Activated CD4-positive, alpha-beta T cell treated with anti-CD3 and anti-CD28 coated beads, Interleukin-2, amount 10 ng/mL, durations not matched to agents 7 days and 5 days (primary cell): ENCODE measurements at places on chromosomes 1 and 21.

GRCh38 chr1:178218550-178218949 is 124.6 kb downstream of the RASAL2 start:
- no peak for DNase-seq

- DNase-seq = no peak
Measured at GRCh38 chr1:168470901-168471431, 72.8 kb downstream of the XCL2 start.

DNA sequence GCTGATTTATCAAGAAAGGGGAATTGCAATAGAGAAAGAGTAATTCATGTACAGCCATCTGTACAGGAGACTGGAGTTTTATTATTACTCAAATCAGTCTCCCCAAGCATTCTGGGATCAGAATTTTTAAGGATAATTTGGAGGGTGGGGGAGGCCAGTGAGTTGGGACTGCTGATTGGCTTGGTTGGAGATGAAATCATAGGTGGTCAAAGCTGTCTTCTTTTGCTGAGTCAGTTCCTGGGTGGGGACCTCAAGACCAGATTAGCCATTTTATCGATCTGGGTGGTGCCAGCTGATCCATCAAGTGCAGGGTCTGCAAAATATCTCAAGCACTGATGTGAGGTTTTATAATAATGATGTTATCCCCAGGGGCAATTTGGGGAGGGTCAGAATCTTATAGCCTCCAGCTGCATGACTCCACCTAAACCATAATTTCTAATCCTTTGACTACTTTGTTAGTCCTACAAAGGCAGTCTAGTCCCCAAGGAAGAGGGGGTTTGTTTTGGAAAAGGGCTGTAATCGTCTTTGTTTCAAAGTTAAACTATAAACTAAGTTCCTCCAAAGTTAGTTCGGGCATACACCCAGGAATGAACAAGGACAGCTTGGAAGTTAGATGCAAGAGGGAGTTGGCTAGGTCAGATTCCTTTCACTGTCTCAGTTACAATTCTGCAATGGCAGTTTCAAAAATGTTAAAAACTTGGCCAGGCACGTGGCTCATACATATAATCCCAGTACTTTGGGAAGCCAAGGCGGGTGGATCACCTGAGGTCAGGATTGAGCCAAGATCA is 16.9 kb upstream of the RAB3B start:
- DNase-seq = no peak

GRCh38 chr1:21220815-21221214 is 44.1 kb upstream of the EIF4G3 start:
- DNase-seq = no peak

GRCh38 chr1:203089651-203090045 is 3.8 kb upstream of the MYOG start:
- DNase-seq = peak; percentile 3

DNA sequence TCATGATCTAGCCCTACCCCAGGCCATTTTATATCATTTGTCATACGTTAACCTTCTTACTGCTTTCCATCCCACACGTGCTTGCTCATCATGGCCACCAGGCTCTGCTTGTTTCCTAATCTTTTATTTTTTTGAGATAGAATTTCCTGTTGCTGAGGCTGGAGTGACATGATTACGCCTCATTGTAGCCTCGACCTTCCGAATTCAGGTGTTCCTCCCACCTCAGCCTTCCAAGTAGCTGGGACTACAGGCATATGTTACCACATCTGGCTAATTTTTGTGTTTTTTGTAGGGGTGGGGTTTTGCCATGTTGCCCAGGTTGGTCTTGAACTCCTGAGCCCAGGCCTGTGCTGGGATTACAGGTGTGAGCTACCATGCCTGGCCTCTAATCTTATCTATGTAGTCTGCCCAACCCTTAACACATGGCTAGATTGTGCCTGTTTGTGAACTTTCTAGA is 3.3 kb downstream of the UAP1 start:
- DNase-seq = no peak

DNA sequence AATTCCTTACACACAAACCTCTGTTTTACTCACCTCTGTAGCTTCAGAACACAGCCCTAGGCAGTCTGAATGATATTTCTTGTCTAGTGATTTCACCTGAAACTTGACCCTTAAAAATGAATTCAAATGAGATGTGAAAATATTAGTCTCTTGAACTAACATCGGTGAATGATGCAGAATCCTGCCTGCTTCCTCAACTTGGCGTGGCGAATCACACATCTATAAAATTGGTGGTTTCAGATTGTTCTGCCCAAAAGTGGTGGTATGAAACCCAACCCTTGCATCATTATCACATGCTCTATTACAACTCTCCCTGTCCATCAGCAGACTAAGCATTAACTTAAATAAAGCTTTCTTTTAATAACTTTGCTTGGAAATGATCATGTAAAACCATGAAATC is 26.9 kb upstream of the C1orf21 start:
- DNase-seq = no peak

DNA sequence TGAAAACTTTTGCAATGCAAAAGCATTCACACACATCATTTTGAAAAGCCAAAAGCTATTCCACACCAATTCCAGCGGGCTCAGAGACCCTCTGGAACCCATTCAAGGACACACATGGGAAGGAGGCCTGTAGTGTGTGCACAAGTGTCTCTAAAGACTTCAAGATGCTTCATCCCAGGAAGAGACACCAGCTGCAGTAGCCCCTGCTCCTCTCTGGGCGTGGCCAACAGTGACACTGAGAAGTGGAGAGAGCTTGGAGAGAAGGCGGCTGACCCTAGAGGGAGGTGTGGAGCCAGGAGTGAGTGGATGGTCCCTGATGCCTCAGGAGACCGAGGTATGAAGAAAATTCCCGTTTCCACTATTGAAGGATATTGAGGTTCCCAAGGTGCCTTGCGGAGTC is 14.9 kb upstream of the TNNI1 start:
- no peak for DNase-seq

GRCh38 chr1:234507626-234508387 is 28.8 kb upstream of the TARBP1 start:
- no peak for DNase-seq

DNA sequence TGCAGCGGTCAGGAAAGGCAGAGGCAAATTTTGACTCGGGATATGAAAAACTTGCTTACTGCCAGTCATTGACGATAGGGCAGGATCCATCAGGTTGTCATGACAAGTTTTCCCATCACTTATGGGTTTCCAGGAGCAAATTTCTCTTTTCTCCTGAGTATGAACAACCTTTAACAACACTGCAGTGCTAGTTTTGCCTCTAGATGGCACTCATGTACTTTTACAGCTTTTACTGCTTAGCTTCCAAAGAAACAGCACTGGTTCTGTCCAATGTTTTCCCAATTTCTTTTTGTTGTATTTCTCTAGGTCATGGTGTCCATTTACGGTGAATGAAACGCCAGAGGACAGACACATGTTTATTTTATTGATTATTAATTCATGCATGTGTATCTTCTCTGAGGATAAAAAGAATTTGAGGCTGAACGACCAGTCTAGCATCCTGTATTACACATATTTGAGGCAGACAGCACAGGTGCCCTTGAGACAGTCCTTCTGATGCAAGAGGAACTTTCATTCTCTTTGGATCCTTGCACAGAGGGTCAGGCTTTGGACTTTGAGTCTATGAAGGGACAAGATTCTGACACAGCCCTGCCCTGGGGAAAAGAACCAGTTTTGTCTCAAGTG is 112.3 kb upstream of the TRABD2B start:
- DNase-seq = peak; percentile 30

DNA sequence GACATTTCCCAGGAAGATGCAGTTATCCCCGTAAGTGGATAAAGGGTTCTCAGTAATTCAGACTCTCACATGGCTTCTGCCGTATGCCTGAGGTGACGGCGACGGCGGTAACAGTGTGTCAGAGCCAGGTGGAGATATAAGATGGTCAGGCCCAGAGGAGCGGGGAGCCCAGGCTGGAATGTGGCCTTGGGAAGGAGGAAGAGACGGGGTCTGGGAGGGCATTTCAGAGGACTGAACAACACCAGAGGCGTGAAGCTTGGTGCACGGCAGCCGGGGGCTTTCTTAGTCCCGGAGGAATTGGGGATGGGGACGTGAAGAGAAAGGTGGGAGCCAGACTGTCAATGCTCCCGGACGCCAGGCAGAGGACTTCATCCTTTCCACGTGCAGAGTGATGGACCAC is 1.0 kb downstream of the RER1 start:
- DNase-seq = no peak

DNA sequence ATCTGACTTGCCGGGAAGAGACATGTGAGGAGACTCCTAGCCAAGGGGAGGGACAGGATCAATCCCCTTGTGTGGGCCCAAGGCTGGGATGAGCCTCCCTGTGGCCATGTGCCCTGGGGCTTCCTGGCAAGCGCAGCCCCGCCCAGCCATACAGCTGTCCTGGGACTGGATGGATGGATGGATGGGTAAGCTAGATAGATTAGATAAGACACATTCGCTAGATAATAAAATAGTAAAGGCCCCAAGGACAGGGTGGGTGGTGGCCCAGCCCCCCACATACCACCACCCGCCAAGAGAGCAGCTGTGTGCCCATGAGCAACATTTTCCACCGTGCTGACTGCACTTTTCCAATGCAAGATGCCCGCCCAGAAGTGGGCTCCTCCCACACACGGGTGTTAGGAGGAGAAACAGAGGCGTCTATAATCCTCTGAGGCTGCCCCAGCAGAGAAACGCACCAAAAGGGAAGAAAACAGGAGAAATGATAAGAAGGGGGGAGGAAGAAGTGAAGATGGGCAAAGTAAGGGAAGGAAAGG is 25.1 kb downstream of the ZBTB17 start:
- peak; percentile 48 for DNase-seq

DNA sequence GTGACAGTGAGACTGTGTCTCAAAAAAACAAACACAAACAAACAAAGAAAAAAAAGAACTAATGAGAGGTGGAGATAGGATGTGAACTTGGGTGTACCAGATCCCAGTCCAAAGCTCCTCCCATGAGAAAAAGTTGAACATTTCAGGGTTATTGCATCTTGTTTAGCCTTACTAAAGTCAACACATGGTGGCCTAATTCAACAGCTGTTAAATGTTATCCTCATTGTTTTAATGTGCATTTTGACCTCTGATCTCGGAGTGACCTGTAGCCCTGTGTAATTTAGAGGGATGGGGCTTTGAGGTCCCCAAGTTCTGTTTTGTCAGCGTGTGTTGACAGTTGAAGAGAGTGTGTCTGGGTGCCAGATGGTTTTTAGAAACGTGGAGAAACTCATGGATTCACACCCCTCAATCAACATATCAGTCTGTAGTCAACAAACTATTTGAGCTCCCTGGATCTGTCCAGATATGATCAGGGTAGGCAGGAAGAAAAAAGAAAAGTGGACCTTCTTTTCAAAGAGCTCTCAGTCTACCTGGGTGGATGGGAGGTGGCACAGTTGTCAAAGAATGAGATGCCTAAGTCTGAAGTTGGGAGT is 34.7 kb downstream of the PTPRU start:
- no peak for DNase-seq

DNA sequence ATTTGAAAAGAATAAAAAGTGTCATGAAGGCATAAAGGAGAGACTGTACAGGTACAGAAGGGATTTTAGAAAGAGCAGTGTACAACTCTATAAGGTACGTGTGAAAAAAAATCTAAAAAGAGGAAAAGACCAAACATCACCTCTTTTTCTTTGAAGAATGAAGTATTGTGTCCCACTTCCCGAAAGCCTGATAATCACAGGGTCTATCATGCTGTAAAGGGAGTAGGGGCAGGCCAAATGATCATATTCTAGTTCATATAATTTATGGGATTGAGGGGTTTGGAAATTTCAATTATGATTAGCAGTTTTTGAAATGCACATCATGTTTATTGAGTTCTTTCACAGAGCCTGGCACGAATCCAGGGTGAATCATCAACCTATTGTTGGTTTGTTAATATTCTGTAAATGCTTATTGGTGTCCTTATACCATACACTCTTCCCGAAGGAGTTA is 910 bp upstream of the RERE start:
- DNase-seq = no peak

DNA sequence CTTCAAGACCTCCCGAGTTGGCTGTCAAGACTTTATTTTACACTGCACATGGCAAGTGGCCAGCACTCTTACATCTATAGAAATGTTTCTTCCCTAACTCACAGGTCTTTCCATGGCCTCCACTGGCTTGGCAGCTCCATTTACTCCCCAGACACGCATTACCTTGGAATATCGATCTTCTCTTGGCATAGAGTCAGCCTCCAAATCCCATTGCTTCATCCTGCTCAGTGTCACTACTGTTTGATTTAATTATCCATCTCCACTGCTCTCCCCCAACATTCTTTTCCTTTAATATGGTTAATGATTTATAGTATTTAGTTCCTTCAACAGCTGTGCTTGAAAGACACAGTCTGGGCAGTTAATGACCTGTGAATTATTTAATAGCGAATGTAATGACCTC is 241.2 kb upstream of the MAP1LC3C start:
- no peak for DNase-seq

GRCh38 chr1:182166750-182167149 is 105.2 kb upstream of the ZNF648 start:
- no peak for DNase-seq

DNA sequence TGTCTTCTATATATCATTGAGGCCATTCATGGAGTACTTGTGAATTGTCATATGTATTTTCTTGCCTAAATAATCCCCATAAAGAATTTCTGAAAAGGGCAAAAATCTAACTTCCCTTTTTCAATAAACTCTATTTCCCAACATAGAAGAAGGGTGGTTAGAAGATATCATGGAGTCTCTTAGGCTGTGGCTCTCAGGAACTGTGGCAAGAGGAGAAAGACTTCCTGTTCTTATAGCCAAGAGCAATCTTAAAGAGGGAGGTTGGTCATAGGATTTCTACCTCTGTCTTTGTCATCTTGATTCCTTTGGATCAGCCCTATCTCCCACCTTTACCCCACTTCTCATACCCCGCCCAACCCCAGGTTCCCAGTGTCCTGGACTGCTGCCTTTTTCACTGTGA is 175.8 kb downstream of the TYW3 start:
- no peak for DNase-seq

DNA sequence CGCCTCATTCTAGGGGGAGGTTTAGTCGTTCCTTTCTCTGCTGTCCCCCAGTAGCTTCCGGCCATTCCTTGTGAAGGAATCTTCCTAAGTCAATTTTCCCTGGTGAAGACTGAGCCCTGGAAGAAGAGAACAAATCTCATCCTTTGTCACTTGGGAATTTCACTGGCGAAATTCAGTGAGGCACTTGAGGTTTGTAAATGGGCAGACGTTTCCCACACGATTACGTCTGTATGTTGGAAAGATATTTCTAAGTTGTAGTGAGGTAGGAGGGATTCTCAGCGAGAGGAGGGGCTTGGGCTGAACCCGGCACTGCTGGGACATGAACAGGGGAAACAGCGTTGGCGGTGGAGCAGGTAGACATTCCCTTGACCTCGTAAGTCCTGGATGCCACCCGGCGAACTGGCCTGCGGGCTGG is 47.2 kb downstream of the GALNT2 start:
- no peak for DNase-seq

GRCh38 chr21:25561668-25562641 is 45.3 kb downstream of the MRPL39 start:
- peak; percentile 69 for DNase-seq
